ENCODE measurements at places on chromosomes 6 and 20.

- no peak for DNase-seq
These were observed 81.0 kb upstream of the FLRT3 start for GRCh38 chr20:14418376-14418775.

- no peak for DNase-seq
These were observed 18.7 kb downstream of the RAB5IF start for GRCh38 chr20:36624068-36624943.

DNA sequence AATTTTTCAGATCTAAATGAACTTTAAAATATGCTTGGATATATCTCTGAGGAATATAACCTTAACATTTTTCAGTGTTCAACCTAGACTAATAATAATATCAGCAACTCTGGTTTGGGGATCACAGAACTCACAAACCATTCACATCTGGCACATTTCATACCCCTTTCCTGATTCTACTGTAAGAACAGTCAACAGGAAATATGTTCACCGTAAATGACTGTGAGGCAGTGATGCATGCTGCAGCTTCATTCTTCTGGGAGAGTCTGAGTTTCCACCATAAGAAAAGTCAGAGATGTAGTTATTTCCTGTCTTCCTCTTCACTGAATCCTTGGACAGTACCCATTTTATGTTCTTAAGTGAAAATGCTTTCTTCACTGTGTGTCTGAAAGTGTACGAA, 134.2 kb upstream of the IFNGR1 start:
- no peak for DNase-seq

DNA sequence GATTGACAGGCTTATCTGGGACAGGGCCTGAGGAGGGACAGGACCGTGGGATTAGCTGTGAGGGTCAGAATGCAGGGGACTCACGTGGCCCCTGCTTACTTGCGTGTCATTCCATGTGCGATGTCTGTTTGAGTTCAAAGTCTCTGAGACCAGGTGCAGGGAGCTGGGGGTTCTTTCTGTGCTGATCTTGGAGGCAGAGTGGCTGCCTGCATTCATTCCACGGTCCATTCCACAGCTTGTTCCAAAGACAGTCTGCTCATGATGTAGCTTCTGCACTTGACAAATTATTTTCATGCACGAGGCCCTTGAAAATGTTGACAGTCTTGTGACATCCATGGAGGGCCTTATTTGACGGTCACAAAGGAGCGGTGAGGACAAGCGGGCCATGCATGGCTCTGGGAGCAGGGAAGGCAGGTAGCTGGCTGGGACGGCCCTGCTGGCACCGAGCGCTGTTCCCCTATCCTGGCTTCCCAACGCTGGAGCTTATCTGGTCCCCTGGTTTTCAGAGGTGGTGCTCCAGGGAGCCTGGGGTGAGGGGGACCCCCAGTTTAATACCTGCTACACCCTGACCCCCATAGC, 156.3 kb upstream of the RNF24 start:
- no peak for DNase-seq

DNA sequence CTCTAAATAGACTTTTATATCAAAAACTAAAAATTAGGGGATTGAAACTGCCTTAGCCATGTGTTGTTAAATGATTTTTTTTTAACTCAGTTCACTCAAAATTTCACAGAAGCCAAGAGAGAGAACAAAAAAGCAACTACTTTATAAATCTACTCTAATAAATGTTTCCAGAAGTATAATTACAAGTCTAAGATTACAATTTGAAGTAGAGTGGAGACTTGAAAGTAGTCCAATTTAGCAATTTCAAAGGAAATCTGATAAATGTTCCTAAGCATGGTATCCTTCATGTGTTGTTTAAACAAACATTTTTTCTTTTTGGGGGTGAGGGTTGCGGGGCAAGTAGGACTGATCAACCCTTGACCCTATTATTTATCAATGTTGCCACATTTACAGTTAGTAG, 72.6 kb downstream of the PHIP start:
- no peak for DNase-seq

DNA sequence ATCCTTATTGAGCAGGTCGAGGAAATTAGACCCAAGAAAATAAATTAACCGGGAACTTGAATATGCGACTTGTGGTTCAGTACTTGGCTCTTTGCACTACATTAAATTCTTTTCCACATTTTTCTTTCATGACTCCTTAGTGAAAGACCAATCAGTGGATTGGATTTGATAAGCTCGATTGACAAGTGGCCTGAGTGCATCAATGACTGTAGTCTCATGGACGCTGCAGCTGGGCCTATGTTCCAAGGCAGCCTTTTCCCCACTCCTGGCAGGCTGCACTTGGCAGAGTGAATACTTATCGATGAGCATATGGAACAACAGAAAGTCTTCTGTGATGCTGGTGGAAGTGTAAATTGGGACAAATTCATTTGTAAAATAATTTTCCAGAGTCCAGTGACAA, 210.8 kb upstream of the EXOC2 start:
- DNase-seq: no peak

- no peak for DNase-seq
These were observed 81.3 kb downstream of the AFDN start for GRCh38 chr6:167907837-167908681.

GRCh38 chr6:131660195-131660594, 23.1 kb downstream of the ENPP3 start:
- DNase-seq: no peak

DNA sequence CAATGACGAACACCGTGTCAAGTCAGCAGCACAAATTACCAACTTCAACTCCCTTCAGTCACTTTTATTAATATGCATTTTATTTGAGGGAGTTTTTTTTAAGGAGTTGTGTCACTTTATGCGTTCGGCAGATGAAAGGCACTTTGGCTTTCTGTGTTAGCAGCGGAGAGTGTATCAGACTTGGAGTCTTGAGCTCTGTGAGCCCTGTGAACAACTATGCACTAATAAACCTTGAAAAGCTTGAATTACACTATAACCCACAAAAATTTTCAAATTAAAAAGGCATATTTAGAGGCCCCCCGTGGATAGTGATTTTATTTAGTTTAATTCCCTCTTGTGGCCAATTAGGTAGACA, 335.3 kb upstream of the NT5E start:
- no peak for DNase-seq

- no peak for DNase-seq
These were observed 99.9 kb downstream of the AIG1 start for GRCh38 chr6:143160439-143161220.

GRCh38 chr6:24927985-24928745, 7.6 kb downstream of the RIPOR2 start:
- DNase-seq: no peak

DNA sequence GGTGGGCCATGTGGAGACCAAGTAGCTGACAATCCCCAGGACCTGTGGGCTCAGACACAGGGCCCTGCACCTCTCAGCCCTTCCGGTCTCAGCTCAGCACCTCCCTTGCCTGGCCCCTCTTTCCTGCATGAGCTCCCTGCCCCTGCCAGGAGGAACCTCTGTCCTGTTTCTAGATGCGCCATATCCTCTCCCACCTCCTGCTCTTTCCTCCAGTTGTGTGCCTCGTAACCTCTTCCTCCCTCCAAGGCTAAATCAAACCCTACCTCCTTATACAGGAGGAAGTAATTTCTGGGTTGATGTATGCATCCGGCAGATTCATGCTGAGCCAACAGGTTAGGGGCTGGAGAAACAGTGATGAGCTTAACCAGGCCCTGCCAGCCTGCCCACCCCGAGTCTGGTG, 30.9 kb downstream of the ITPR3 start:
- DNase-seq: no peak

DNA sequence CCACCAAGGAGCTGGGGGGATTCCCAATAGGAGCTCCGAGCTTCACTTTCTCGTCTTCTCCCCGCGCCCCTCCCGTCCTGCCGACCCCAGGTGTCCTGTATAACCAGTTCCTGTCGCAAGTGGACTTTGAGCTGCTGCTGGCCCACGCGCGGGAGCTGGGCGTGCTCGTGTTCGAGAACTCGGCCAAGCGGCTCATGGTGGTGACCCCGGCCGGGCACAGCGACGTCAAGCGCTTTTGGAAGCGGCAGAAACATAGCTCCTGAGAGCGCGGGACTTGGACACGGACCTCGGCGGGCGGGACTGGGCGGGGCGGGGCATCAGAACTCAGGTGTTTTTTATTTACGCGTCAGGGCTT, 340 bp upstream of the VARS2 start:
- peak; percentile 91 for DNase-seq

DNA sequence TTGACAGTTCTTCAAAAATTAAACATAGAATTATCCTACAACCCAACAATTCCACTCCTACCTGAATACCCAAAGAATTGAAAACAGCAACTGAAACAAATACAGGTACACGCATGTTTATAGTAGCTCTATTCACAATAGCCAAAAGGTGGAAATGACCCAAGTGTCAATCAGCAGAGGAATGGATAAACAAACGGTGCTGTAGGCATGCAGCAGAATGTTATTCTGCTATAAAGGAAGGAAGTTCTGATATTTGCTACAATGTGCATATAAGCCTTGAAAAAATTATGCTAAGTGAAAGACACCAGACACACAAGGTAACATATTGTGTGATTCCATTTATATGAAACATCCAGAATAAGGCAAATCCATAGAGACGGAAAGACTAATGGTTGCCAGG, 38.5 kb upstream of the PRELID3B start:
- DNase-seq: no peak

- no peak for DNase-seq
These were observed 83.5 kb downstream of the ZHX3 start for GRCh38 chr20:41234041-41234440.

- DNase-seq: no peak
These were observed 58.0 kb downstream of the AHI1 start for GRCh38 chr6:135439549-135439948.

- DNase-seq: no peak
These were observed 53.4 kb downstream of the FAM83B start for GRCh38 chr6:54899986-54900385.

- DNase-seq: no peak
These were observed 1176.8 kb upstream of the ADGRB3 start for GRCh38 chr6:67458265-67458664.

GRCh38 chr20:63106108-63106764, 99.5 kb upstream of the BHLHE23 start:
- DNase-seq: no peak

GRCh38 chr20:10402938-10403608, 30.9 kb downstream of the MKKS start:
- DNase-seq: no peak

DNA sequence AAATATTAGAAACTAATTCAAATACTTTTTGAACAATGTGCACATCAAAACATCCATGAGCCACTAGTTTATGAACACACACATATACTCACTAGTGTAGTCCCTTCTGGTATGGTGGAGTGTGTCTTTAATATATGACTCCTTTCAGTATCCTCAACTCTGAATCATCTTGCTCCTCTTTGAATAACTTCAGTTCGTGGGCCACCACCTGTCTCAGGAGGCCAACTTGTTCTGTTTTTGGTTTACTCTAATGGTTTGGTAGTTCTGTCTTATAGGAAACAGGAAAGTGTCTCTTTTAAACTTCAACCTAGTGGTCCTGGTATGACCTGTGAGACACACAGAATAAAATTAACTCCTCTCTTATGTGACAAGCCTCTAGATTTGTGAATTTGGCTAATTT, 55.6 kb downstream of the ZNF292 start:
- no peak for DNase-seq
